Effector CD4-positive, alpha-beta T cell (primary cell): ENCODE measurements at places on chromosomes 11 and 22.

DNA sequence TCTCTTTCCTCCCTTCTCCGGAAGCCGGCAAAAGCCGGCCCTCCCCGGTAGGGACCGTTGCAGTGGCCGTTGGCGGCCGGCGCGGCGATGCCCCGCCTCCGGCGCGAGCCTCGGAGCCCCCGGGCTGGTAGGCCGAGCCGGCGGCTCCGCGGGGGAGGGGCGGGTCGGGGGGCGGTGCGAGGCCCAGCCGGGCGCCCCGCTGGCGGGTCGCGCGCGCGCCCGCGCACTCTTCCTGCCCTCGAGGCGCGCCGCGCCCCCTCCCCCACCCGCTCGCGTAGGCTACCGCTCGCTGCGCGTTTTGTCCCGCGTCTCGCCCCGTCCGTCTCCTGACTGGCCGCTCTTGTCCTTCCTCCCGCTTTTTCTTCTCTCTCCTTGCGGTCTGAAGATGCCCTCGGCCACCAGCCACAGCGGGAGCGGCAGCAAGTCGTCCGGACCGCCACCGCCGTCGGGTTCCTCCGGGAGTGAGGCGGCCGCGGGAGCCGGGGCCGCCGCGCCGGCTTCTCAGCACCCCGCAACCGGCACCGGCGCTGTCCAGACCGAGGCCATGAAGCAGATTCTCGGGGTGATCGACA lies 591 bp downstream of the CAPRIN1 start:
- peak; percentile 86 for DNase-seq

GRCh38 chr11:17638311-17638710 lies 81.1 kb upstream of the MYOD1 start:
- no peak for DNase-seq

- no peak for DNase-seq
These were observed 1.3 kb downstream of the CSNK1E start for GRCh38 chr22:38315823-38316363.

GRCh38 chr11:61891331-61892084 lies at the start of gene FADS3:
Gene FADS3 (minus strand): TSS chr11:61891545. CDS start chr11:61891381, 164 bp downstream.
- peak; percentile 54 for DNase-seq

- no peak for DNase-seq
These were observed 15.2 kb downstream of the PPIL2 start for GRCh38 chr22:21680830-21681565.

DNA sequence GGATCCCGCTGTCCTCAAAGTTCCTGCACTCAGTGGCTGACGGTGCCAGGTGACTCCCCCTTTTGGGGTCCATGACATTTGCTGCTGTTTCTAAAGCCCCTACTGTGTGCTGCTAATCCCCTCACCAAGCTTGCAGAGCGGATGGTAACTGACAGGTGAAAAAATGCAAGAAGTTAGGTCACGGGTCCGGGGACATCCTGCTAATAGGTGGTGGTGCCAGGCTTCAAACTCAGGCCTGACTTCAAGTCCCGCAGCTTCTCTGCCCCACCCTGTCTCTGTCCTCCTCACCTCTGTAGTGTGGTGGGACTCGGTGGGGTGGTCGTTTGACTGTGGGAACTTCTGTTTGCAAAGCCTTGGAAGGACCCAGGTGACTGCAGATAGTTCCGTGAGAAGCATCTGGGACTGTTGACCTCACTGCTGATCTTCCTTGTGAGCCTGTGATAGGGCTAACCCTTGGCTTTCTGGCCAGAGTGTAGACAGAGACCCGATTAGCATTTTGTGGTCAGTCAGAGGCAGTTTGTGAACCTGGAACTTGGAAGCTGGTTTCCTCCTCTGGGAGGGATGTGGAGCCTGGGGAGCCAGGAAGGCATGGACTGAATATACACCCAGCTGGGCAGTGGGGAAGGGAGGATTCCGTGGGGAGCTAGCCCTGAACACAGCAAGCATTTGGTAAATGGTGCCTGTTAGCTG lies 115.4 kb upstream of the OR4B1 start:
- DNase-seq: no peak

GRCh38 chr22:35380537-35381423 lies at the start of gene HMOX1:
Gene HMOX1 (plus strand): TSS chr22:35381096. CDS start chr22:35381174, 78 bp downstream.
- peak; percentile 18 for DNase-seq

DNA sequence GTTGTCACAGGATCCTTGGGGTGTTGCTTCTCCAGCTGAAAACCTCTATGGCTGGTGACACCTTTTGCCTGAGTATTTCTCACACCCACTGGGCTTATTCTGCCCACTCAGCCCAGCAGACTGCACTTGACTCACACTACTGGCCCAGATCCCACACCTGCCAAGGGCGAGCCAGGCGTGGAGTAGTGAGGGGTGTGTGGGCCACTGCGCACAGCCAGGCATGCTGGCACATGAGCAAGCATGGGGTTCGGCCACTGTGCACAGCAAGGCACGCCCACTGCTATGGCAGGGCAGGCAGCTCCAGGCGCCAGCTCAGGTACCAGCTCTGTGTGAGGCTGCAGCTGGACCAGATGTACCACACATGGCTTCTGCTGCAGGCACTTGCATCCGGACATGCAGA lies 116.5 kb upstream of the MTNR1B start:
- DNase-seq: no peak

DNA sequence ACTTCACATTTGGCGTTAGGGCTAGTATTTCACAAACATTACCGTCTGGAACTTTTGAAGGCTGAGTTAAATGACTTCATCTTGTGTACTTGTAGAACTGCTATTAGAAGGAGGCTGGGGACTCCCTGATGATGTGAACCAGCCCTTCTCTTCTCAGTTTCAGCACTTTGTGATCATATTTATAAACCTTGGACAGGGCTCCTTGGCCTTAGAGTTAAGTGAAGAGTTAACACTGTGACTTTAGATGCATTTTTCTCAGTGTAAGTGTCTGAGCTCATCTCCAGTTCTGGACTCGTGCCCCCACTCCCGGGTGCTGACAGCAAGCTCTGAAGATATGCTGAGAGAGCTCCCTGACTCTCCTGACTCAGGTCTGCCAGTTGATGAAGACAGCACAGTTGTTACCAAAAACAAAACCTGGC lies 8.4 kb downstream of the MIAT start:
- no peak for DNase-seq

DNA sequence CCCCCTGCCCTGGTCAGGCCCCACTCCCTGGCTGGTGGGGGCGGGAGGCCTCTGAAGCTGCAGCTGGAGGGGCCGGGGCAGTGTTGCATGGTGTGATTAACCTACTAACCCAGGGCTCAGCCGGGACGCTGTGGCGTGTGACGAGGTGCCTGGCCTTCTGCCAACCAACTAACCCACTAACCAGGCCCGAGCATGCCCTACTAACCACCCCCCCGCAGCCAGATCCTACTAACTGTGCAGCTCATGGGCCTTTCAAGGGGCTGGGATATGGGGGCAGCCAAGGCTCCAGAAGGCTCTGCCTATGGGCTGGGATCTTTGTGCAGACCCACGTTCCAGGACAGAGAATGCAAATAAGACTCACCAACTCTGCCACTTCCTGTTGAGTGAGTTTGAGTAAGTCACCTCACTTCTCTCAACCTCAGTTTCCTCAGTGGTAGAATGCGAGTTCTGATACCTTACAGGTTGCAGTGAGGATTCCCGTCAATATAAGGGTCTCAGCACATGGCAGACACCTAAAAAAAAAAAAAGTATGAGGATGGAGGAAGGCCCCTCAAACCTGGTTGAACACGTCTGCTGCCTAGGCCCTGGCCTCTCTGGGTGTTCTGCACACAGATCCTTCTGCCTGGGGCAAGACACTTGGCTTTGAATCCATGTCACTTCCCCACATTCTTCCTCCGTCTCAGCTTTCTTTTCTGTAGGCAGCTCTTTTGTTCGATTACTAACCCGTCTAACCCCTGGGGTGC lies 14.1 kb downstream of the MIAT start:
- peak; percentile 63 for DNase-seq

GRCh38 chr11:34775417-34775888 lies 140.7 kb downstream of the APIP start:
- no peak for DNase-seq

DNA sequence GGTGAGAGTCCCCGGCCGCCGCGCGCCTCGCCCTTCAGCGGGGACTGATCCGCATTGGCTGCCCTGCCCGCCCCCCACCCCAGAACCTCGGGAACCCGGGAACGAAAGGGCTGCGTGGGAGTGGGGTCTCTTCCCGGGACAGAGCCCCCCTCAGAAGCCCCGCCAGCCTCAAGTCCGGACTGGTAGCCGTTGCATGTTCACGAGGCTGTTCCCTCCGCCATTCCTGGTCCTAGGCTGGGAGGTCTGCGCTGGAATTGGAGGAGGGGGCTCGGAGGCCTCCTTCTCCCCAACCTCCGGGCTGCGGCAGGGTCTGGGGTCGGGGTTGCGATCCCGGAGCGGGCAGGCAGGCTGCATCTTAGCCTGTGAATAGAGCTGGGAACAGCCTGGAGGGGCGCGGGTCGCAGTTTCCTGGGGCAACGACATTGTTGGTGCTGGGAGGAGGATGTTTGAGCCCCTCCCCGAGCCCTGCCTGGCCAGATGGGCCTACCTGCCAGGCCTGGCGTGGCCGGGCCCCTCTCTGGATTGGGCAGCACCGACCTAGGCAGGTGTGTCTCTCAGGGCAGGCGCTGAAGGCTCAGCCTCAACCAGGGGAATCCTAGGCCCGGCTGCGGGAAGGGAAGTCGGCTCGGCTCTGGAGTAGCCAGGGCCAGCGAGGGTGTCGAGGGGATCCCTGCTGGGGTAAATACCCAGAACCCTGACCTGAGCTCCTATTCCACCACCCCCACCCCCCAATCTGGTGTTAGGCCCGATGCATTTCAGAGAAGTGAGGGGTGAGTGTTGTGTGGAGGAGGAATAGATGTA lies 670 bp downstream of the MAPK8IP1 start:
- DNase-seq: no peak

DNA sequence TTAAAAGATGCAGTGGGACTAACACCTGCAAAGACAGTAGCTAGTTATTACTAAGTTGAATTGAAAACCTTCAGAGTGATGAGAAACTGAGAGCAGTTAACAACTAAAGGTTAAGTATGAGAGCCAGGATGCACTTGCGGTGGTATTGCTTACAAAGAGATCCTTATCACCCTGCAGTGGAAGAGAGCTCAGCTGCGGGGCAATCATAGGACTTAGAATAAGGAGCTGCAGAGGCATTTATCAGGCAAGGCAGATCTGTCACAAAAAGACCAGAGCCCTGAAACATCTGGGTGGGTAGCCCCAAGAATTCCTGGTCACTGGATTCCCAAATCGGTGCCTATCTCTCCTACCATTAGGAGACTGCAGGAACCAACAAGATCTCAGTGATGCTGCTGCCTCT lies 34.3 kb upstream of the CFAP300 start:
- DNase-seq: no peak

GRCh38 chr11:15233371-15234165 lies 118.8 kb downstream of the INSC start:
- DNase-seq: no peak

GRCh38 chr11:119788911-119789560 lies 60.0 kb upstream of the NECTIN1 start:
- no peak for DNase-seq

DNA sequence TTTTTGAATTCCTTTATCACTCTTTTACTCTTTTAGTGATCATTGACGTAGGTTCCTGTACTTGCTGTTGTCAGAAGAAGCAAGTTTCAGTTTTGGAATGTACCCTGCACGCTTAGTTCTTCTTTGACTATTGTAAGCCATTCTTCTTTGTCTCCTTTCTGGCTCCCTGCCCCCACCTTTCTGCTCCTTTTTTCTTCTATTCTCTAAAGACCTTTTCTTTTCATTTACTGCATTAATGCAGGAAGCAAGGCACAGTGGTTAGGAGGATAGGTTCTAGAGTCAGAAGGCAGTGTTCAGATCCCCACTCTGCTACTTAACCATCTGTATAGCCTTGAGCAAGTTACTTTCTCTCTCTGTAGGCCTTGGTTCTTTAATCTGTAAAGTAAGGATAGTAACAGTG lies 33.7 kb upstream of the RAG2 start:
- DNase-seq: no peak

DNA sequence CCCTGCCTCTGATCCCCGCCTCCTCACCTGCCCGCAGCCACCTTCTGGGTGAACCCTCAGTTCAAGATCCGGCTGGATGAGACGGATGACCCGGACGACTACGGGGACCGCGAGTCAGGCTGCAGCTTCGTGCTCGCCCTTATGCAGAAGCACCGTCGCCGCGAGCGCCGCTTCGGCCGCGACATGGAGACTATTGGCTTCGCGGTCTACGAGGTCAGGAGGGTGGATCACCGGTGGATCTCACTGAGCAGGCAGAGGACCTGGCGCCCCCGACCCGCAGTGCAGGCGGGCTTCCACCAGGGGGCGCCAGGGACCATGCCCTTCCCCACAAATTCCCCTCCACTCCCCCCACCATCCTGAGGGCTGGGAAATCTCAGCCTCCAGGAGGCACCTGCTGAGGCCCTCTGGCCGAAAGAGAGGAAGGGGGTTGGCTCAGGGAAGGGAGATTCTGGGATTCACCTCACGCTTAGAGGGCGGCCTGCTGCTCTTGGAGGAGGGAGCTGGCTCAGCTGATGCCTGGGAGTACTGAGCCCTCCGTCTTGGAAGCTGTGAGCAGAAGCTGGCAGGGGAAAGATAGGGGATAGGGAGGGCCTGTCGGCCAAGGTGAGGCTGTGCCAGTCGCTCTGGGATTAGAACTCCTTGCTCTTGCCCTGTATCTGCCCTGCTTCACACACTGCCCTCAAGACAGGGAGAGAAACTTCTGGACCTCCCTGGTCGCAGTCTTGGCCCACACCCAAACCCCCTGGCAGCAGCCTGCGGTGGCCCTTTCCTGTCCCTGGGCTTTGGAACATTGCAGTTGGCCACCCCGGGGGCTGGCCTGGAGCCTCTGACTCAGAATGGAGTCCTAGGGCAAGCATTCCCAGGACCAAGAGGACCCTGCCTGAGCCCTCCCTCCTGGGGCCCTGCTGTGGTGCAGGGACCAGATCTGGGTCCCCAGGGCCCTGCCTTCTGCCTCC lies 23.2 kb downstream of the CAPN1 start:
- DNase-seq: peak; percentile 38

DNA sequence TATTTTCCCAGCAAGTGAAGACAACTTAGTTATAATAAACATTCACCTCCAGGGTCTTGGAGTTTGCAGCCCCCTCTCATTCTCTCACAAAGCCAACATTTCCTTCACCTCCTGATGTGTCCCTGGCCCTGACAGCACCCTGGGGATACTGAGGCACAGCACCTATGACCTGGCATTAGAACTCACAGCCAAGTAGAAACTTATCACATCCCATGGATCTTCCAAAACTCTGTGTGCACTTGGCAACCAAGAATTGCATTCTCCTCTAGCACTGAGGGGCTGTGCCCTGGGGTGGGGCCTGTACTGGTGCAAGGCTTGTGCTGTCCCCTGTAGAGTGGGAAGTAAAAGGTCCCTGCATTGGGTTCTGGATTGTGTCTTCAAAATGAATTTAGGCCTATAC lies 116.7 kb upstream of the IGLL5 start:
- no peak for DNase-seq

DNA sequence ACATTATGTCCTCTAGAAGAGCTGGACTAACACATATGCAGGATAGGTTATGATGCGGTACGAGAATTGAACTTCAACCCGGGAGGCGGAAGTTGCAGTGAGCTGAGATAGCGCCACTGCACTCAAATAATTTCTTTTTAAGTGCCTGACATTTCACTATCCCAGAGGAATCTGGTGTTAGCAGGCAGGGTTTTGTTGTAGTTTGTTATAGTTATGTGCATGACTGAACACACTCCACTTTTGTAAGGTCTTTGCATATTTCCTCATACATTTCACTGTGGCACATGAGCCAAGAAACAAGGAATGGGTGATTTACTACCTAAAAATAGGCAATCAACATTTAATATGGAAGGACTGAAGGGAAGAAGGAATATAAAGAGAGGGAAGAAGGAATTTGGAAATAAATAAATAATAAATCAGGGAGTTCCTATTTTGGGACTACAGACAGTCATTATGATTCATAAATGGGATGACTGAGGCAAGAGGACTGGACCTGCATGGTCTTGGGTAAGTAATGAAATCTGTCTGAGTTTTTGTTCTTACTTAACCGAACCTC lies 8.7 kb upstream of the HIPK3 start:
- DNase-seq: no peak
